ENCODE measurements at places on chromosomes 16 and 17.

- DNase-seq = peak; percentile 38
Observed at GRCh38 chr16:71610936-71611871, 14.8 kb upstream of the MARVELD3 start.

DNA sequence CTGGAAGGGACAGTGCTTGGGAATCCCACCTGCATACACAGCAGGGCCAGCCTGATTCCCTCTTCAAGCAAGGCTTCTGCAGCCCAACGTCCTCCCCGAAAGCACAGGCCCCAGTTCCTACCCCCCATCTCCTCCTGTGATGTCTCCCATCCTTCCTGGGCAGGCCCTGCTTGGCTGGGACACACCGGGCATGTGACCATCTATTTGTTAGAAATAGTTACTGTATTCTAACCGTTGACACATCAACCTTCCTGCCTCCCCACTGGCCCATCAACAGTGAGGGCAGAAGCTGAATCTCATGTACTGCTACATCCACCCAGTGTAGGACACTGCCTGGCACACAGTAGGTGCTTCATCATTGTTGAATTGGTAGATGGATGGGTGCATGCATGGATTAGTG is 10.7 kb downstream of the PRR29 start:
- DNase-seq = no peak

DNA sequence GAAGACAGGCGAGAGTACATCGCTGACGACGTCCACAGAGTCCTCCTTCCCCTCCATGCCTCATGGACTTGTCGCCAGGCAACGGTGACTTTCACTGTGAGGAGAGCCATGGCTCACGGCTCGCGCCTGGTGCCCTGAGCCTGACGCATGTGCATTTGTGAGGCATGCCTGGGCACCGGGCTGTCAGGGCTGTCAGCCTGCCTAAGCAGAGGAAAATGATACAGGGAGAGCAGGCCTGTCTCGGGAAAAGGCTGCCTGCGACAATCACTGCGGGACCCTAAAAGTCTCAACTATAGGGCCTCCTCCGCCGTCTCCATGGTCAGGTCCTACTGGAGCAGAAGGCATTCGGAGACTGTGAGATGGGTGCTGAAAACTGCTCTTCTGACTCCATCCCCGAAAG is 135.5 kb upstream of the WSB1 start:
- no peak for DNase-seq

DNA sequence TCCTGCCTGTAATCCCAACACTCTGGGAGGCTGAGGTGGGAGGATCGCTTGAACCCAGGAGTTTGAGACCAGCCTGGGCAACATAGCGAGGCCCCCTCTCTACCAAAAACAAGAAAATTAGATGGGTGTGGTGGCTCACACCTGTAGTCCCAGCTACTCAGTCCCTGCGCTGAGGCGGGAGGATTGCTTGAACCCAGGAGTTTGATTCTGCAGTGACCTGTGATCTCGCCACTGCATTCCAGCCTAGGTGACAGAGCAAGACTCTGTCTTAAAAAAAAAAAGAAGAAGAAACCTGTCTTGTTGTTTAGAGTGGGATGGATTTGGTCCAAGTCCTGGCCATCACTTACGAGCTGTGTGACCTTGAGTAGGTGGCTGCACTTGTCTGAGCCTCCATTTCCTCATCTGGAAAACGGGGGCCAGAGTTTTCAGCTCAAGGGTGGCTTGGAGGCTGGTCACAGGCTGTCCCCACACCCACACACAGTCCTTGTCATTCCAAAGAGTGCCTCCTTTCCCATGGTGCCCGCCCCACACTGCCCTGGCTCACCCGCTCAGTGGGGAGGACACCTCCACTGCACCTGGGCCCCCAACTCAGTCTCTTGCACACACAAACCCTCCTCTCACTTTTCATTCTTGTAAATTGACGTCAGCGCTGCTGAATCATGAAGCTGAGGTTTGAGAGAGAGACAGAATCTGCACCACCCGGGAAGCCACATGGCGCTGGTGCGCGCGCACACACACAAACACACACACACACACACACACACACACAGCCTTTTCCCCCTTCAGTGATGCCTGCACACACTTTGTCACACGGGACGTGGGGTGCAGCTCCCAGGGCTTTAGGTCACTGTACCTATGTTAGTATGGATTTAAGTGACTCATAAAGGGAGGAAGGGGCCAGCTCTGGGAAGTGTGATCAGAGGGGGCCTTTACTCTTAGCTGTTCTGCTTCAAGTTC is 4.2 kb downstream of the SOCS1 start:
- peak; percentile 40 for DNase-seq

- no peak for DNase-seq
Observed at GRCh38 chr16:17149904-17150483, 320.8 kb downstream of the XYLT1 start.

DNA sequence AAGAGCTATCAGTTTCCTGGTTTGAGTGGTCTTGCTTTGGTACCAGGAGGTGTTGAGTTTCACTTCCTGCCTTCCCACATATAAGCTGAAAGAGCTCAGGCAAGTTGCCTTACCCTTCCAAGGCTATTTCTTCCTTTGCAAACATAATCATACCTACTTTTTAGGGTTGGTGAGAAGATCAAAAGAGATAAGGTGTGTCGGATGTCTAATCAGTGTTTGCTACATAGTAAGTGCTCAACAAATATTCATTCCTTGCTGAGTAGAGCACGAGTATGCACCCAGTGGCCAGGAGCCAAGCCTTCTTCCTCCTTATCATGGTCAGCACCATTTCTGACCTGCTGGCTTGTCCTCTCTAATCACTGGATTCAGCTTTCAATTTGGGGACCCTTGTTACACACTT is 12.7 kb upstream of the TMEM98 start:
- no peak for DNase-seq

- no peak for DNase-seq
Observed at GRCh38 chr17:57972151-57972550, 15.9 kb downstream of the VEZF1 start.

DNA sequence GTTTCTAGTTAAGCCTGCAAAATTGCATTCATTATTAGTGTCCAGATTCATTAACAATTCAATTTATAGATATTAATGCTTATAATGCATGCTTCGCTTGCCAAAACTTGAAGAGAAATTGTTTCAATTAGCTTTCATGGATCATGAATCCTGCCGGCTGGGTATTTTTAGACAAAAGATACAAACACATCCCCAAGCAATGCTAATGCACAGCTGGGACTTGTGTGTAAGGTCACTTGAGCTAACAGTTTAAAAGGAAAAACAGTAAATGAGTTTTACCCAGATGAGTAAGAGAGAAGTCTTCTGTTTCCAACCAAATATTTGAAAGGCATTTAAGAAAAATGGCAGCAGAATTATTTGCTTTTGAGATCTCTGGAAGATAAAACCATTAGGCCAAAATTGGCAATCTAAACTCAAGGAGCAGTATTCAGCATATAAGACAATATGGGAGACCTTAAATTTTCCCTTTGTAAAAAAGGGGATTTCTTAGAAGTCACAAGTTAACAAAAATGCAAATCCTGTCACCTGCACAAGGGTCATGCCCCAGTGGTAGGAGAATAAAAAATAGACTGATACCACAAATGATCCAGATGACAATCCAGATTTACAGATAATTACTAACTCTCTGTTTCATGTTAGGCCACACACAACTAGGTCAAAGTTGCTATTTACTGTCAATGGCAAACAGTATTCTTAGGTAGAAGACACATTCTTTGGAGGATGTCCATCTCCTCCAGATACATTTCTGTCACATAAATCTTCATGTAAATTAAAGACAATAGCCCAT is 418.4 kb upstream of the PMFBP1 start:
- DNase-seq = no peak

- DNase-seq = no peak
Observed at GRCh38 chr17:66411520-66411919, 109.1 kb downstream of the PRKCA start.

DNA sequence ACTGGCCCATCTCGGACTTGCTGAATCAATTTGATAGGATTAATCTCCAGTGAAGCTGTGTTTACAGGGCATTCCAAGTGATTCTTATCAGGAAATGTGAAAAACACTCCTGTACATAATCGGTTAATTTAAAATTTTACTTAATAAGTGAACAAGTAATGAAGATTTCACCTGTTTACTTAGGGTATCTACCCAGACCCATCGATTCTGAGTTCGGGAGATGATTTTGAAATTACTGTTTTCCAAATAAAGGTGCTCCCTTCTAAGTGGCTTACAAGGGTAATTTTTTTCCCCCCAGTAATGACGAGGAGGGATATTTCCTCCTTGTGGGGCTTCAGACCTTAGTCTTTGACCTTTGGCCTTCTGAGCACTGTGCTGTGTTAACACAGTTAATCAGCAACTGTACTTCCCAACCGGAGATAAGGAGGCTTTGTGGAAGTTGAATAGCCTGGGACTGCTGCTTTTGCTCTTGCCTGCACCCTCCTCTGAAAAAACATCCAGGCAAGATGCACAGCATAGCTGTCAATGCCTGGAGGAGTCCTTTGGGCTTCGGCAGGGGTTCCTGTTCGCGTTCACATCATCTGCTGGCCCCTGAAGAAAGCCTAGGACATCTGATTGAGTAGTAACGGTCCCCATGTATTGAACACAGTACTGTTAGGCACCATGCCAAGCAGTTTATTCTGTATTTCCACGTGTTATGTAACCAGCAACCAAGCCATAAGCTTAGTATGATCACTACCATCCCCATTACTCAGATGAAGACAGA is 1.8 kb downstream of the FAHD1 start:
- DNase-seq = no peak

DNA sequence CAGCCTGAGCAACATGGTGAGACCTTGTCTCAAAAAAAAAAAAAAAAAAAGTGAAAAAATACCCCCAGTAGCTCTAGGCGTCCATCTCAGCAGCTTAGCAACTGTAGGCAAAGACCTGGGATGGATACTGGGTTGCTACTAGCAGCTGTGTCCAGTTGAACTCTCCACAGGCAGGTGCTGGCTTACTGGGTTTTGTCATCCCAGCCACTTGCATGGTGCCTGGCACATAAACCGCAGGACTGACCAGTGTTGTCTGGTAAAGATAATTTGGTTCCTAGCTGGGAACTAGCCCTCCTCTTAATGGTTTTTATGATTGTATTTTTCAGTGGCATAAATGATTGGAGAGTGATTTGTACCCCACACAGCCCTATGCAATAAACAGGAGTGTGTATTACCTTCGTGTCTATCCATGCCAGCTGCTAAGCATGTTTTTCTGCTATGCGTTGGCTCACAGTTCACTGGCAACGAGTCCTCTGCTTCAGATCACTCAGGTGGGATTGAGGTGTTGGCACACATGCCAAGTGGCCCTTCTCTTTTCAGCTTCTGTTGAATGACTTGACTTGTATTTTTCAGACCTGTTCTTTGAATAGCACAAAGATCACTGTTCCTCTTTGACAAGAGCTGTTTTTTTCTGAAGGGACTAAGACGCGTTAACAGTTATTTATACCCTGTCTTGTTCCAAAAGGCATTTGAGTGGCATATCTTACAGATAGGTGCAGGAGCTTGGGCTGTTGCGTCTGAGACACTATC is 352.9 kb downstream of the SNX29 start:
- no peak for DNase-seq

DNA sequence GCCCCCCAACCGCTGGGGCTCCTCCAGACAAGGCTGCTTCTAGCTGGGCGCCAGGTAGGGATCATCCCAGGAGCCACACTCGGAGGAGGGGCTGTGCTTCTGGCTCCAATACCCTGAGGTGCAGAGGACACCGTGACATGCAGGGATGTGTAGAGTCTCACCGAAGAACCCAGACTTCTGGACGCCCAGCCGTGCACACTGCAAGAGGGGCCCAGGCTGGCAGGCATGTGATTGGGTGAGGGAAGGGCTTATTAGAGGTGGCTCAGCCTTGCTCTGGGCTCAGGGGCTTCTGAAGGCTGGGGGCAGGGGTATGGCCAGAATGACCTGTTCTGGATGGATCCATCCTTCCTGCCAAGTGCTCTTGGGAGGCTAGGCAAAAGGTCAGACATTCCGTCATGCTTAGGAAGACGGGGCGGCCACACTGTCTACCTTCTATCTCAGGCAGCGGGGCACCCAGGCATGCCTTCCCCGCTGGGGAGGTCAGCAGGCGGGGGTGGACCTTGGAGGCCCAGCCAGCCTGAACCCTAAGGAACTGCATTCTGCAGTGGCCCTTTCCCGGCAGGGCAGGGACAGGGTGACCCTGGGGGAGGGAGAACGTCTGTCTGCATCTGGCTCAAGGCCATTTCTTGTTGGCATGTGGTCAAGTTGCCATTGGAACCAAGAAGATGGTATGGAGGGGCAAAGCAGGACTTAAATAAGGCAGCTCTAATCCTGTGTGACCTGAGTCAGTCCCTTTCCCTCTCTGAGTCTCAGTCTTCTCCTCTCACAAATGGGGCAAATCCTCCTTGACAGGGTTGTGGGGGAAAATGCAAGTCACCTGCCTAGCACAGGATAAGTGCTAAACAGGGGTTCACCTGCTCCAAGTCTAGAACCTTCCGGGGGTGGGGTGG is 5.8 kb upstream of the ADGRG1 start:
- no peak for DNase-seq

All from NCI-H2171 treated with DMSO at 0.1 percent for 48 hours (cell line).